ENCODE measurements at places on chromosomes 16 and 17.
A peak's percentile ranks its signal among the peaks of the same experiment; 100 is the strongest.

DNA sequence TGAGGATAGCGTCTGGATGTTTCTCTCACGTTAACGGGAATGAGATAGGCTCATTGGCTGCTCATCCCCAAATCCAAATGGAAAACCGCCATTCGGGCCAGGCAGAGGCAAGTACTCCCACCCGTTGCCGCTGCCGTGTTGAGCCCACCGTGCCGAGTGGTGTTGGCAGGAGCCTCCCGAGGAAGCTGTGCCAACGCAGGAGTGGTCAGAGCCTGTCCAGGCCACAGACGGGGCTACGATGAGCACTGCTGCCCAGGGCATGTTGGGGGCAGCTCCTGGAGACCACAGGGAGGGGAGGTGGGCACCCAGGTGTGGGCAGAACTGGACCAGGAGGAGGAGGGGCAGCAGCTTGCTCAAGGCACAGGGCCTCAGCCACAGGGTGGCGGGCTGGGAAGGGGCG is 72.0 kb downstream of the KLHDC4 start:
- peaks cover 3% of the 10 kb centered on the region for H3K36me3 ChIP-seq
- no peak overlapping the region for H3K27ac ChIP-seq
- H3K4me3 ChIP-seq = no peak overlapping the region
- no peak for DNase-seq
- H3K27me3 ChIP-seq = no peaks in the 10 kb centered on the region

DNA sequence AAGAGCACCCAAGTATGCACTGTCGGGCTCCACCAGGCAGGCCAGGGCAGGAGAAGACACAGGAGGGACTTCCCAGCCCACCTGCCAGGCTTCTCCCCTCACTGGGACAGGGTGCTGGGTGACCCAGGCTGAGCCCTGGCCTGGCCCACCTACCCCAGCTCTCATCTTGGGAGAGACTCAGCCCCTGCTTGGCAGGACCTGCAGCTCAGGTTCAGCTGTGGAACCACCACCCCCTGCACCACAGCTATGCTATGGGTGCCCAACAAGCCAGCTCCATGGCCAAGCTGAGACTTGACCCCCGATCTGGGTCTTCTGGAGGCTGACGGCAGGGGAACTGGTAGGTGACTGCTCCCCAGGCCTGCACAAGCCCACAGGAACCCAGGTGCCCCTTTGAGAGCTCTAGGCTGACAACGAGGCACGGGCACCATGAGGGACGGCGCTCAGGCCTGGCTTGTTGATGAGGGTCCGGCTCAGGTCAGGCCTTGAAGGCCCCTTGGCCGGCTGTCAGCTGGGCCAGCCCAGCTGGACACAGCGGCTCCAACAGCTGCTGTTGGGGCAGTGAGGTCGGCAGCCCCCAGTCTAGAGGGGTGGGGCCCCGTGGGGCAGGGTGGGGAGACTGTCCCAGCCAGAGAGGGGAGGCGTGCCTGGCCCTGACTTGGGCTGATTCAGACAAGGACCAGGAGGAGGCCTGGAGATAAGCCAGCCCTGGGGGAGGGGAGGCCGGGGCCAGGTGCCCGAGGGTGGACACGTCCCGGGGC is 4.6 kb downstream of the RPUSD1 start:
- peaks cover 9% of the 10 kb centered on the region for H3K4me1 ChIP-seq
- H3K4me3 ChIP-seq = no peak overlapping the region
- H3K27me3 ChIP-seq = no peaks in the 10 kb centered on the region

- H3K4me1 ChIP-seq = no peaks in the 10 kb centered on the region
- no peak overlapping the region for H3K27ac ChIP-seq
- no peak for DNase-seq
- H3K27me3 ChIP-seq = no peaks in the 10 kb centered on the region
- H3K36me3 ChIP-seq = peaks cover 43% of the 10 kb centered on the region
- no peak overlapping the region for H3K4me3 ChIP-seq
These were observed 21.9 kb downstream of the PARN start for GRCh38 chr16:14608111-14608566.

DNA sequence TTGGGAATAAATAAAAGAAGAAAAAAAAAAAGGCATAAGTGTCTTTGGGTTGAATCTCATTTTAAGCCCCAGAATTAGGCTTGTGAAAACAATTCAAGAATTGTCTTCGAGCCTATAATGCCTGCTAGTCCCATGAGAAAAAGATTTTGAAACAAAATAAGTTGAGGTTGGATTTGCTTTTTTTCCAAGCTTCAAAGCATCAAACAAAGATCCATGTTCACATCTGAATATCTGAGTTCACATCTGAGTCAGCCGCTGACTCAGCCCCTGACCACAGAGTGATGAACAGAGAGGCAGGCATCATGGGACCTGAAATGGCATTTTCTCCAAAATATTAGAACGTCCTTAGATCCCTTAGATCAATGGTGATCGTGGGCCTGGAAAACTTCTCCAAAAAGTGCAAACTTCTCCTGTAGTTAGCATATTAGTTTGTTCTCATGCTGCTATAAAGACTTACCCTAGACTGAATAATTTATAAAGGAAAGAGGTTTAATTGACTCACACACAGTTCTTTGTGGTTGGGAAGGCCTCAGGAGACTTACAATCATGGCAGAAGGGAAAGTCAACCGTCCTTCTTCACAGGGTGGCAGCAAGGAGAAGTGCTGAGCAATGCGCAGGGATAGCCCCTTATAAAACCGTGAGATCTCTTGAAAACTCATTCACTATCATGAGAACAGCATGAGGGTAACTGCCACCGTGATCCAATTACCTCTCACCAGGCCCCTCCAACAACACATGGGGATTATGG is 294.6 kb upstream of the HSBP1 start:
- no peak for DNase-seq
- no peaks in the 10 kb centered on the region for H3K4me1 ChIP-seq
- no peak overlapping the region for H3K4me3 ChIP-seq

GRCh38 chr17:61323003-61323908 is 76.4 kb upstream of the TBX2 start:
- no peak overlapping the region for H3K27ac ChIP-seq
- no peak overlapping the region for H3K4me3 ChIP-seq
- DNase-seq = no peak
- H3K4me1 ChIP-seq = no peaks in the 10 kb centered on the region

- H3K4me3 ChIP-seq = no peak overlapping the region
- DNase-seq = no peak
- no peaks in the 10 kb centered on the region for H3K36me3 ChIP-seq
- no peaks in the 10 kb centered on the region for H3K4me1 ChIP-seq
- H3K27me3 ChIP-seq = peaks cover 24% of the 10 kb centered on the region
These were observed 25.4 kb upstream of the WSB1 start for GRCh38 chr17:27268394-27269085.

GRCh38 chr16:20611975-20612481 is 35.9 kb upstream of the ACSM2B start:
- H3K36me3 ChIP-seq = no peaks in the 10 kb centered on the region
- DNase-seq = no peak
- no peak overlapping the region for H3K4me3 ChIP-seq
- peaks cover 27% of the 10 kb centered on the region for H3K27me3 ChIP-seq
- H3K4me1 ChIP-seq = no peaks in the 10 kb centered on the region
- no peak overlapping the region for H3K27ac ChIP-seq

GRCh38 chr16:23146877-23147601 is 2.2 kb downstream of the USP31 start:
- H3K4me1 ChIP-seq = peaks cover 31% of the 10 kb centered on the region
- peaks cover 3% of the 10 kb centered on the region for H3K27me3 ChIP-seq
- DNase-seq = no peak
- H3K36me3 ChIP-seq = peaks cover 3% of the 10 kb centered on the region

DNA sequence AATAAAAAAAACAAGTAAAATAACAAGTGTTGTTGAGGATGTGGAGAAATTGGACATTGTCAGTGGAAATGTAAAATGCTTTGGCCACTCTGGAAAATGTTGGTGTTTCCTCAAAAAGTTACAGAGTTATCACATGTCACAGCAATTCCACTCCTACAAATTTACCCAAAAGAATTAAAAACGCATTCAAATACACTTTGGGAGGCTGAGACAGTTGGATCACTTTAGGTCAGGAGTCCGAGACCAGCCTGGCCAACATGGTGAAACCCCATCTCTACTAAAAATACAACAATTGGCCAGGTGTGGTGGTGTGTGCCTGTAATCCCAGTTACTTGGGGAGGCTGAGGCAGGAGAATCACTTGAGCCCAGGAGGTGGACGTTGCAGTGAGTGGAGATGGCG is 5.6 kb downstream of the TOP3A start:
- no peak overlapping the region for H3K4me3 ChIP-seq
- H3K27ac ChIP-seq = no peak overlapping the region
- peaks cover 50% of the 10 kb centered on the region for H3K36me3 ChIP-seq
- no peaks in the 10 kb centered on the region for H3K27me3 ChIP-seq
- peaks cover 33% of the 10 kb centered on the region for H3K4me1 ChIP-seq

GRCh38 chr17:1227917-1228780 is 42.1 kb upstream of the BHLHA9 start:
- H3K27ac ChIP-seq = no peak overlapping the region
- H3K36me3 ChIP-seq = peaks cover 12% of the 10 kb centered on the region
- no peak for DNase-seq
- H3K4me1 ChIP-seq = peaks cover 19% of the 10 kb centered on the region
- peak overlapping the region; percentile 80 for H3K4me3 ChIP-seq

DNA sequence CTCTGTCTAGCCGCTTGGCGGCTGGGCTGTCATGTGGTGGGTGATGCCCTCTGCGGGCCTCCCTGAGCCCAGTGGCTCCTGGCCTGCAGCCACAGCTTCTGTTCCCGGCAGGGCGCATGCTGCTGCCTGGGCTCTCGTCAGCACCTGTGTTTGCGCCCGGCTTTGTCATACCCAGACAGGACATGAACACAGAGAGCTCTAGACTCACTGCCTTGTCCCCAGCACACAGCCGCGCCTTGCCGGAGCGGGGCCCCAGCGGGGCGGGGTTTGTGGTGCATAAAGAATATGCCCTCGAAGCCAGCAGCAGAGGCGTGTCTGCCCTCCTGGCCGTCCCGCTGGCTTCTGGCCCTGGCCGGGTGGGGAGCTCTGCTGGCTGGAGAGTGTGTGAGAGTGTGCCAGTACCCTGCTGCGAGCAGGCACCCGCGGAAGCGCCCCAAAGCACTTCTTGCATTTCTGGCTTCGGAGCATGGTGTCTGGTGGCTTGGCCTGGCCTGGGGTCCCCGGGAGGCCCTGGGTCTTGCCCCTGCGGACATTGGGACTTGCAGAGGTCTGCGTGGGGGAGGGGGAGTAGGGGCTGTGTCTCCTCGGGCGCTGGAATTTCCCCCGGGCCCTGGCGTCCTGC is 14.4 kb downstream of the ASPSCR1 start:
- no peak overlapping the region for H3K27ac ChIP-seq
- no peak overlapping the region for H3K4me3 ChIP-seq
- no peaks in the 10 kb centered on the region for H3K4me1 ChIP-seq
- H3K27me3 ChIP-seq = no peaks in the 10 kb centered on the region
- no peaks in the 10 kb centered on the region for H3K36me3 ChIP-seq
- DNase-seq = no peak

- no peaks in the 10 kb centered on the region for H3K27me3 ChIP-seq
- peaks cover 46% of the 10 kb centered on the region for H3K36me3 ChIP-seq
- H3K27ac ChIP-seq = no peak overlapping the region
- no peak overlapping the region for H3K4me3 ChIP-seq
These were observed 14.4 kb downstream of the TTC19 start for GRCh38 chr17:16013943-16014407.

DNA sequence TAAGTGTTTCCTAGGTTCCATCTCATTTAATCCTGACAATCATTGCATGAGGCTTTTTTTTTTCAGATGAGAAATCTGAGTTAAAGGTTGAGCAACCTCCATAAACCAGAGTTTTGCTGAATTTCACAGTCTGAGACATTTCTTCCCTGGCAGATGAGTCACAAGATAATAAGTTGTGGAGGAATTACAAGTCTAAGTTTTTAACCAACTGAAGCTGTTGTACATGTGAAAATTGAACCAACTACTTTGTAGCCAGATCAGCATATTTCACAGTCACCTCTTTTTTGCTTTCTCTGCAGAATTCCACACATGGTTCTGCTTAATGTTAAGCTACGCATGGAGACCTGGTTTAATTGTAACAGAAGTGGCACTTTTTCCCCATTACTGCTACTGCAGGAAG is 765.6 kb downstream of the CDH11 start:
- no peak overlapping the region for H3K4me3 ChIP-seq
- DNase-seq = no peak
- H3K27ac ChIP-seq = no peak overlapping the region
- no peaks in the 10 kb centered on the region for H3K4me1 ChIP-seq
- H3K27me3 ChIP-seq = no peaks in the 10 kb centered on the region

GRCh38 chr16:66130296-66130905 is 236.1 kb upstream of the CDH5 start:
- no peak for DNase-seq
- no peak overlapping the region for H3K4me3 ChIP-seq
- H3K27ac ChIP-seq = no peak overlapping the region
- H3K27me3 ChIP-seq = peaks cover 33% of the 10 kb centered on the region

- no peaks in the 10 kb centered on the region for H3K27me3 ChIP-seq
- peaks cover 11% of the 10 kb centered on the region for H3K36me3 ChIP-seq
- peak overlapping the region; percentile 95 for H3K4me3 ChIP-seq
- peak overlapping the region; percentile 99 for H3K27ac ChIP-seq
- no peak for DNase-seq
These were observed 706 bp downstream of the C16orf95 start for GRCh38 chr16:87316450-87316922.

- H3K27me3 ChIP-seq = no peaks in the 10 kb centered on the region
- DNase-seq = no peak
- H3K4me1 ChIP-seq = peaks cover 66% of the 10 kb centered on the region
- H3K4me3 ChIP-seq = no peak overlapping the region
These were observed 51.6 kb downstream of the IKZF3 start for GRCh38 chr17:39812466-39812865.

GRCh38 chr16:842061-842476 is 41.5 kb upstream of the GNG13 start:
- no peak overlapping the region for H3K4me3 ChIP-seq
- no peak for DNase-seq
- H3K4me1 ChIP-seq = no peaks in the 10 kb centered on the region
- H3K36me3 ChIP-seq = no peaks in the 10 kb centered on the region

DNA sequence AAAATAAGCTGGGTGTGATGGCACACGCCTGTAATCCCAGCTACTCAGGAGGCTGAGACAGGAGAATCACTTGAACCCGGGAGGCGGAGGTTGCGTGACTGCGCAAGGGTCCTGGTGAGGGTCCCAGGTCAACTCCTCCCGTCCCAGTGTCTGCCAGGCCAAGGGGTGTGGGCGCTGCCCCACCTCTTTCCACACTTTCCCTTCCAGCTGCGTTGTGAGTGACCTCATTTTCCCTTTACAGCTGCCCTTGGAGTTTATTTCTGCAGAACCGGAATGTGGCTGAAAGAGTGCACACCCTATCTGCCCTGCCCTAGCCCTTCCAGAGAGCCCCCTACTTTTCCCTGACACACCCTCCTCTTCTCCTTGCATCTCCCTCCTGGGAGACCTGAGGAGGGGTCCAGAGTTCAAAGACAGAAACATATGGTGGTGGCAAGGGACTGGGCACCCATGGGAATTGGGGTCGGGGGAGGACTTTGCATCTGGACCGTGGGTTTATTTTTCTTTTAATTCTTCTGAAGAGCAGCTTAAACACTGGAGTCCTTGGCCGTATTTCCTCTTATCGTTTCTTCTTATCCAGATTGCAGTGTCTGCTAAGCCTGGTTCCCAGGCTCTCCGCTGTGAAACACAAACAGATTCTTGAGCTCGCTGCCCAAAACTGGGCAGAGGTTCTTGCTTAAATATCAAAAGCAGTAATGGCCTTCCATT is 20.9 kb downstream of the MRC2 start:
- H3K4me1 ChIP-seq = peaks cover 18% of the 10 kb centered on the region
- H3K27ac ChIP-seq = no peak overlapping the region
- no peak for DNase-seq
- H3K36me3 ChIP-seq = peaks cover 2% of the 10 kb centered on the region

Data from activated CD8-positive, alpha-beta memory T cell treated with anti-CD3 and anti-CD28 coated beads, Interleukin-2, amount 10 ng/mL, durations not matched to agents 7 days and 5 days (primary cell).